ENCODE measurements at places on chromosomes 5 and 9.
A peak's percentile ranks its signal among the peaks of the same experiment; 100 is the strongest.

DNA sequence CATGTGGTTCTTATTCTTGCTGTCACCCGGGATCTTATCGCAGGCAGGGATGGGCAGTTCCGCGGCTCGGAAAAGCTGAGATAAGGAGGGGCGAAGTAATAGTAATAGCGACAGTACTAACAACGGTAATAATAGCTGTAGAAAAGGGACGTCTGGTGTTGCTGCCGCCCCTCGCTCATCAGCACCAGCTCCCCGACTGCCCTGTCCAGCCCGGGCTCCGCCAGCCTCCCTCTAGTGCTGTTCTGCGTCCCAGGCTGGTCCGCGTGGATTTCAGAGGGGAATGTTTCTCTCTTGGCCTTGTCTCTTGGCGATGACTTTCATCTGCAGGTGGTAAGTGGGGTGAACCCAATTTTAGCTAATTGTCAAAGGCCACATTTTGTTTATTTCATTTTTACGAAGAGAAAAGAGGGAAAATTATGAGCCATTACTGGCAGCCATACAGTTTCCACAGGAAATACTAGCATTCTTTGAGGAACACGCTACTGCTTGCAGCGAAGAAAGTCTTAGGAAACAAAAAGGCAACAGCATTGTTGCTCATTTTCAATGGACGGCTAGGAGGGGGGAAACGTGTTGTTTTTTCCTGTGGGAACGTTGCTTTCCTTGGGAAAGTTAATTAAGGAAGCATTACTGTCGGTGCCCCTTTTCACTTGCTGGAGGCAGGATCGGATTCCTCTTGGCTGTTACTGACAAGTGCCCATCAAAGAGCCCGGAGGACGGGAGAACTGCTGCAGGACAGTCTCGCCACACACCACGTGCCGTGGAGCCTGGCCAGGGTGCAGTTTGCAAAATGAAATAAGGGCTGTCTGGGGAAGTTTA is 762 bp downstream of the SNCAIP start:
- no peak for DNase-seq

DNA sequence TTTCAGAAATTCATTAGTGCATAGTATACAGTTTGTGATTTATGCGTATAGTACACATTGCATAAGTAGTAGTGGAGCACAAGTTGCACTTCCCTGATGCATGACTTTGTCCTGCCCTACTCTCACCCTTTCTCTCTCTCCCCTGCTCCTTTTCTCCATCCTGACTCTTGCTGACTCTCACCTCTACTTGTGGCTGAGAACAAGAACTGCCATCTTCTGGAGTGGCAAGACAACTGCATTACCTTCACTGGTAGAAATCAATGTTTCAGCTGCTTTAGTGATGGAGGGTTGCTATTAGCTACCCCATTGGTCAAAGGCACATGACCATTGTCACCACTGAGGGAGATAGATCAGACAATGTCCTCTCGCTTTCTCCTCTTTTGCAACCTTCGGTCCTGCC is 26.9 kb downstream of the SPEF2 start:
- DNase-seq = no peak

DNA sequence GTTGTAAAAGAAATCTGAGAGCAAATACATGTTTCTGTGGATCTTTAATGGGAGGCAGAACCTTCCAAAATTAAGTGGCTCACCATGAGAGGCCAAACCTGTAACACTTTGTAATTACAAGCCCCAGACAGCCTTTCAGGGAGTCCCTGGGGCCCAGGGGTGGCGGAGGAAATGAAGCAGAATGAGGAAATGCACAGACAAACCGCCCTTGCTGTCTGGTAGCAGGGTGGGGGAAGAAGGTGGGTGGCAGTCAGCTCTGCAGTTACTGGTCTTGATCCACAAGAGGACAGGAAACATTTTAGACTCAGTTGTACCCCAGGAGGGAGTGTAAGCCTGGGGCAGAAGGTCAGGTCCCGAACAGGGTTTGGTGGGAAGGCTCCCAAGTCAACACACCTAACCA is 6.5 kb downstream of the ARL14EPL start:
- DNase-seq = peak; percentile 65

DNA sequence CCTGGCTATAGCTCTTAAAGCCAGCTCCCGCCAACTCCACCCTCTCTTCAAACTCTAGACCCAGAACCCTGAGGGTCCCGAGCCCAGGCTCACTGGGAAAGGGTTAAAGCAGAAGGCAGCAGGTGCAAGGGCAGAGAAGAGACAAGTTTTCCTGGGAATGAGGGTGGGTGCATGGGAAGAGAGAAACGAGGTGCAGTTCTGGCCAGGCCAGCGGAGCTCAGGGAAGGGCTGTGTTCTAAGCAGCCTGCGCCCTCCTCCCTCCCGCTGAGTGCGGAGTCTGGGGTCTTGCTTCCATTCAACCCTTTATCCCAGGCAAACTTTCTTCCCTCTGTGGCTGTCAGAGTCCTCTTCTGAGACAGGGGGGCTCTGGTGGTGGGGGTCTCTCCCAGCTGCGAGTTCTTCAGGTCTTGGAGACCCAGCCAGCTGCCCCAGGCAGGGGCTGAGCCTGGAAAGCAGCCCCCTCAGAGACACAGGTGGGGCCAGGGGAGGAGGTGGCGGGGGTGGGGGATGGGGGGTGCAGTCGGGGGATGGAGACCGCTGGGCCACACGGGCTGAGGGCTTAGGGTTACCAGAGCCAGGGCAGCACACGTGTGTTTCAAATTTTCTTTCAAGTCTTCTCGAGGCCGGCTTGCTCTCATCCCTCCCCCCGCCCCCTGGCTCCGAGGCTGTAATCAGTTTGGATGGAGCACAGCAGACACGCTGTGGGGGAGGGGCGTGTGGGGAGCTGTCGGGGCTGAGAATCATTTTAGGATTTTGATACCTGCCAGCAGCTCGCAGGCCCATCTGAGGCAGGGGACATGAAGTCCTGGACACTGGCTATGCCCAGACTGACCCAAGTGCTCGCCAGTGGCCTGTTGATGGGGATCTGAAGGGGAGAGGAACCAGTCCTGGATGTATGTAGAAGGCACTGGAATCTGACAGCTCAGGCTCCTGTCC is 169.6 kb upstream of the SMIM23 start:
- DNase-seq = no peak

DNA sequence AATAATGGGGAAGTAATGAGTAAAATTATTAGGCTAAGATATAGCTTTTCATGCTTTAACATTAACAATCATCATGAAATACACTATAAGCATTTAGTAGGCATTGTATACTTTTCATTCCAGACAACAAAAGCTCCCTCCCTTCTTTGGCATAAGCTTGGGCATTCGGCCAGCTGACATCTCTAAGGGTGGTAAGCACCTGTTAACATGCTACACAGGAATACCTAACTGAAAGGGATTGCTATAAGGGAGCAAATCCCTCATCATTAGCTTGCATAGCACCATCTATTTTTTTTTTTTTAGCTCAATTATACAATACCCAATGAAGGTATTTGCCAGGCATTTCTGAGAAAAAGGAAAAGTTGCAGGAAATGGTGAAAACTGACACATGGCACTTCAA is 16.6 kb downstream of the STRBP start:
- no peak for DNase-seq

DNA sequence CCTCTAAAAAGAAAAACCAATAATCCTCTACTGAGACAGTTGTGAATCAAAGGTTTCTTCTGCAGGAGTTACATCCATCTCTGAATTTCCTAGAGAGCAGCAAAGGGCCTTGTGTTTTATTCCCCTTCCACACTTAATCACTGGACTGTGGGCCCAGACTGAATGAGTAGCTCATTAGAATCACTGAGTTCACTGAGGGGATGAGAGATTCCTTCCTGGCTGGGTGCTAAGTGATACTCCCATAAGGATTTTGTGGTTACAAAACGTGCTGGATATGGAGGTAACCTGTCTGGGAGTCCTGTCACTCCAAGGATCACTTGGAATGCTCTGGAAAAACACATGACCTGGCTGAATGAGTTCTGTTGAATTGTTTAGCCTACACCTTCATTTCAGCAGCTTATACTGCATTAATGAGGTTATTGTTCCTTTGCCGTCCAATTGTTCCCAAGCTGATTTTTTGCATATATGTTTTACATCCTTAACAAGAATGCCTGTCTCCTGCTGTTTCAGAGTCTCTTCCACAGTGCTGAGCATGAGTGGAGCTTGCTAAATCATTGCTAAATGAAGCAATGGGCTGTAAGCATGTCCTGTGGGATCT is 82.9 kb downstream of the MEF2C start:
- no peak for DNase-seq

DNA sequence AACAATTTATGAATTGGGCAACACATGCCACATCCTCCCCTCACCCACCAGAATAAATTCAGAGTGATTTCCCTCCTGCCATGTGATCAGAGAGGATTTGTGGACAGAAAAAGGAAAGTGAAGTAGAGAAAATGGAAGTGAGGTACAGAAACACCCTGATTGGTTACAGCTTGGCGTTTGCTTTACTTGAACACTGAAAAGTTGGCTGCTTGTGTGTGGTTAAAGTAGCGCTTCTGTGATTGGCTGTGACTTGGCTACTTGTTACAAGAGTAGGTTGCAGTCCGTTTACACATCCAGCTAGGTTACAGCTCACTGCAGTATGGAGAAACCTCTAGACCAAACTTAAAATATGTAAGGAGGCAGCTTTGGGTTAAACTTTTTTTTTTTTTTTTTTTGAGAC is 205.2 kb upstream of the ZNF608 start:
- no peak for DNase-seq

- DNase-seq = no peak
Observed at GRCh38 chr9:120212153-120212852, 367.7 kb downstream of the CDK5RAP2 start.

Measured in inflammatory macrophage (primary cell).